AML-193 (cell line): ENCODE measurements at places on chromosomes 1 and 21.

DNA sequence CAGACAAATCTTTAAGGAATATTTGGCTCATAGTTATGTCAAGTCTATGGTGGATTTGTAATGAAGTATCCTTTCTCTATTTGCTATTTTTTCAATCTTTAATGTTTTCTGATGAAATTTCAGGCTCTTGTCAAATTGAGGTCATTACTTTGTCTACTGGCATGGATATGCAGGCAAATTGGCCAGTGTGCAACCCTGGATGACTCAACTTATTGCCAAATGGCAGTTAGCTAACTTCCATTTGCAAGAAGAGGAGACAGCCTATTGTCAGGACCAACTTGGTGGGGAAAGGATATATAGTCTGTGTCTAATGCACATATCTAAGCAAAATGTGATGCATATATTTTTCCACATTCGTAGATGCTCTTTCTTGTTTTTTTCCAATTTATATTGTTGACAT lies 530.5 kb downstream of the PTBP2 start:
- DNase-seq: peak; percentile 84

DNA sequence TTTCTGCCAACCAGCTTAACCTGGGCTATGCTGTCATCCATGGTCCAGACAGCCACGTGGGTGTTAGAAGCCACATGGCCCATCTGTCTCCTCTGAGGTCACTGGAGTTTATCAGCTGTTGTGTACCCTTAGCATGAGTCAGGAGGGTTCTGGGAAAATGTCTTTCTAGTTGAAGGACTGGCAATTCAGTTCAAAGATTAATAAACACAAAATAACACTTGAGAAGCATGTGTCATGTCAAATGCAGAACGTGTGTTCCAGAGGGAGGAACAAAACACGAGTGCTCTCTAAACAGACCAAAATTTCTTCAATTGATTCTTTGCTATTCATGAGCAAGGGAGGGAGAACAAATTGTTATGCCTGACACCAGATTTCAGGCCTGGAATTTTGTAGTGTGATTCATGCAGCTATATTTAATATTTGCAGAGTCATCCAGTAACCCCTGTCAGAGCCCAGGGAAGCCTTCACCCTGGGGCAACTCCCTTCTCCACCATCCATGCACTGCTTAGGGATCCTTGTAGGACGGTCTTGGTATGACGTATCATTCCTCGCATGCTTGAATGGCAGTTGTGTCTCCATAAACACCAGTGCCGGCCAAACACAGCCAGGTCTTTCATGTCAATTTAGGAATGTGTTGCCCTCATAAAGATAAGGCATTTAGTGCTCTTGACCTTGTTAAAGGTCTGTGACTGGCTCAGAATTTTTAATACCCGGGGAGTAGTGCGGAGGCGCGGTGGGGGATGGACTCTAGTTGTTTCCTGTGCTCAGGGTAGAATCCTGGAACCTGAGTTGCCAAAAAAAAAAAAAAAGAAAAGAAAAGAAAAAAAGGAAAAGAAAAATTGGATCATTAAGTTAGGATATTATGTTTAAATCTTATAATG lies 27.7 kb upstream of the DYRK1A start:
- DNase-seq: no peak

DNA sequence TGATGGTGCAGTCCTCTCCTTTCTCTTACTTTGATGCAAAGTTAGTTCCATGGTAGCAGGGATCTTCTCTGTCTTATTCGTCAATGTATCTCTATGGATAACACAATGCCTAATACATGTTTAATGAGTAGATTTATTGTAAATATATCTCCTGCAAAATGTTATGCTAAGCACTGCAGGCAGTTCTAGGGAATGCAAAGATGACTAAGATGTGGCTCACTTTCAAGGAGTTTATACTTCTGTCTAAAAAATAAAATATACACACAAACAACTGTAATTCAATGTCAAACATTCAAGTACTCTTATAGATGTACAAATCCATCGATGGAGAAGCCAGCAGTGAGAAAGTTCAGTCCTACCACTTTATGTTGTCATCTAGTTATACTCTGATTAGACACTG lies 194.3 kb downstream of the KCTD3 start:
- DNase-seq: no peak

GRCh38 chr1:180176965-180177364 lies 22.3 kb downstream of the QSOX1 start:
- no peak for DNase-seq

DNA sequence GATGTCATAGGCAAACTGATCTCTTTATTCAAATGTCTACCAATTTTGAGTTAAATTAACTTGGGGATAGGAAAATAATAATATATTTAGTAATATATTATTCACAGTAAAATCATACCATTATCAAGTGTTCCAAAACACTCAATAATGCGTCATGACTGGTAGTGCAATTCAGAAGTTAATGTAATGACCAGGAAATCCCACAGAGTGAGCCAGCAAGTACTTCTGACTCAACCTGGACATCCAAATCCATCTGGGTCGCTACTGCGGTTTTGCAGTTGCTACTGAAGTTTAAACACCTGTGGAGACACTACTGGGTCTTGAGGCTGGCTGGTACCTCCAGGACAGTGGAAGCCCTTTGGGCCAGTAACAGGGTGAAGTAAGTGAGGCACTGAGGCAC lies 44.8 kb downstream of the DPYD start:
- no peak for DNase-seq

- DNase-seq: no peak
These were observed 267.7 kb upstream of the C1orf87 start for GRCh38 chr1:60341274-60341673.

DNA sequence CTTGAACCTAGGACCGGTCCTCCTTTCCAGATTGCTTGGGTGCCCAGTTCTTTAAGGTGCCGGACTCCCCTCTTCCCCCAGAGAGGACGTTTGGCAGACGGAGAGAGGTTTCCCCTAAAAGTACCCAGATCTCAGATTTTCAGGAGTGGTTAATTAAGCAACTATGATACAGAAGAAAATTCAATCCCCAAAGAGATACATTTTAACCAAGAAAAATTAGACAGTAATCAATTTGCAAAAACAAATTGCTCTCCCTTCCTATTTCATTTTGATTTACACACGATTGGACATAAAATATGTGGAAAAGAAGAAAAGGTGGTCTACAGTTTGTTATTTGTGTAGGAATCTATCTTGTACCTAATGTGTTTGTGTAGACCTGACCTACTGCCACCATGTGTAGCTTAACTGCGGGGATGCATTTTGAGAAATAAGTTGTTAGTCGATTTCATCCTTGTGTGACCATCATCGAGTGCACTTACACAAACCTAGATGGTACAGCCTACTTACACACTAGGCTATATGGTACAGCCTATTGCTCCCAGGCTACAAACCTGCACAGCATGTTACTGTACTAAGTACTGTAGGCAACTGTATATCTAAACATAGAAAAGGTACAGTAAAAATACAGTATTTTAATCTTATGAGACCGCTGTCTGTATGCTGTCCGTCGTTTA lies 755 bp downstream of the RPAP2 start:
- no peak for DNase-seq

DNA sequence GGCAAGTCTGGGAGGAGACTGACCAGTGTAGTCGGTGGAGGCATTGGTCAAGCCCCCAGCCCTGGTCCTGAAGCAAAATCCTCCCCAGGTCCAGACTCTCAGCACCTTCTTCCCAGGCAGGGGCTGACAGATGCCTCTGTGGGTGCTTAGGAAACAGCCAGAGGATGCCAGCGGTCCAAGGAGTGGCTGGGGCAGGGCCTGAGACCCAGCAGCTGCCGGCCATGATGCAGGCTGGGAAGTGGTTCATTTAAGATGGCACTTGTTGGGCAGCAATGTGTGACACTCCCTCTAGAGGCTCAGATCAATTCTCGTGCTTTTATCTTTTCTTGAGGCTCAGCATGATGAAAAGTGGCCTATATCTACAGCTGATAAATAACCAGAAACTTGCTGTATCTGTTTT lies 165.0 kb upstream of the VAMP3 start:
- DNase-seq: no peak

DNA sequence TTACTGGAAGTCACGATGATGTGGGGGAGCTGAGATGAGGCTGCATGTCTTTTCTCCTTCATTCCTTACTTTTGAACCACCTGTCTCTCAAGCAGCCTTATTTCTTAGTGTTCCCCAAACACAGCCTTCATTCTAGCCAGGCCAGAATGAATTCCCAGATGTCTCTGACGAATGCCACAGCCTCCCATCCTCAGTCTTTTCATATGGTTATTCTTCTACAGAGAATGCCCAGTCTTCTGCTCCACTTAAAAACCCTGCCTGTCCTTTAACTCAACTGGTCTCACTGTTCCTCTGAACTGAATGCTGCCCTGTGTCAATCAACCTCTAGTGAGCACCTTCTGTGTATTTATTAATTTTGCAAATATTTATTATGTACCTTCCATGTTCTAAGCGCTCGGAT lies 156.2 kb downstream of the PLA2G4A start:
- no peak for DNase-seq

DNA sequence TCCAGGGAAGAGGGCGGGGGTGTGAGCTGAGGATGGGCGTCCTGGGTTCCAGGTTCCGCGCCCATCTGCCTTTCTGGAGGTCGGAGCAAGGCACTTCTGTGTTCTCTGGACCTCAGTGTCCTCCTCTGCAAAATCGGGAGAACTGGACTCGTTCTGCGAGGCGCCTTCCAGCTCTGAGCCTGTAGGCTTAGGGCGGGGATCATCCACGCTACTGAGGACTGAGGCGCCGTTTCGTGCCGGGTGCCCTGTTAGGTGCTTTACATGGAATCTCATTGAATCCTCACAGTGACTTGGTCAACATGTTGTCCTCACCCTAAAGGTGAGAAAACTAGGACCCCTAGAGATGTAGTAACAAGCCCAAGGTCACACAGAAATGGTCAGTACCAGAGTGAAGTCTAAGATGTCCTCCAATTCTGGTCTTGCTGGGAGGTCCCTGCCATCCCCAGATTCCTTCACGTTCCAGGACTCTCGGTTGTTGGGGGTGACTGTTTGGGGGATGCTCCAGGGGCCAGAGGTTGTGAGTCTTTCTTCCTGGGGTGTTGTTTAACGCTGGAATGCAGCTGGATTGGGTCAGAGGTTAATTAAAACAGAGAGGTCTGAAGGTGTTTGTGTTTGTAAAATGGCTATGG lies 677 bp downstream of the PRKAA2 start:
- no peak for DNase-seq

- DNase-seq: no peak
These were observed 29.9 kb downstream of the HLCS start for GRCh38 chr21:36936361-36937135.

DNA sequence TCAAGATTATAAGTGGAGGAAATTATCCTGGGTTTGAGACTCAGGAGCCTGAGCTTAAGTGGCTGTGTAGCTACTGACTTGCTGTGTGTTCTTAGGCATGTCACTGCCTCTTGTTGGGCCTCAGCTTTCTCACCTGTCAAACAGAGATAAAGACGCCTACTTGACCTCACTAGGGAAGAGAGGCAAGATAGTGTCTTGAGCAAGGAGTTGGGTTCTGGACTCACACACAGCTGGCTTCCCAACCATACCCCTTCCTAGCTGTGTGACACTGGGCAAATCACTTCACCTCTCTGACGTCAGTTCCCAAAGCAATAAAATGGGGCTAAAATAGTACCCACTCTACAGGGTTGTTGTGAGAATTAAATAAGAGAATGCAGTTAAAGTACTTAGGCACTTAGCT lies 11.6 kb upstream of the EPB41 start:
- no peak for DNase-seq

- no peak for DNase-seq
These were observed 171.7 kb downstream of the HUNK start for GRCh38 chr21:32044205-32045180.

GRCh38 chr1:72285074-72285425 lies 2.7 kb upstream of the NEGR1 start:
- no peak for DNase-seq

- no peak for DNase-seq
These were observed 43.8 kb upstream of the KCNE2 start for GRCh38 chr21:34320011-34320410.

GRCh38 chr1:101153692-101154091 lies 83.1 kb upstream of the S1PR1 start:
- DNase-seq: no peak

DNA sequence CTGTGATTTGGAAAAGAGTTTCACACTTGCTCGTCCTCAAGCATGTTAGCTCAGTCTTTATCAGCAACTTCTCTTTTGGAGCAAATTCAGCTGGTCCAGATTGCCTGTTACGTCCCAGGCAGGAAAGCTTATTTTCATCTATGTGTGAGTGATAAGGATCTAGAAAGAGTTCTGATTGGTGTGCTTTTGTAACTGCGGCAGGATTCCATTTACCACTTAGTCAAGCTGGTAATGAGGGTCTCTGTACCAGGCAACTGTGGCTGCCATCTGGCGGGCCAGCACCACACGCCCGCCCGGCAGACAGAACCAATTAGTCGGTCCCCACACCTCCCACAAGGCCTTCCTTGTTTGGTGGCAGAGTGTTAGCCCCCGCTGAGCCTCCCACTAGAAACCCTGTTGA lies 21.0 kb downstream of the C1orf87 start:
- no peak for DNase-seq

- no peak for DNase-seq
These were observed 6.1 kb upstream of the RABGAP1L start for GRCh38 chr1:174153085-174153824.

GRCh38 chr1:11534846-11535245 lies 55.9 kb downstream of the DISP3 start:
- no peak for DNase-seq
